ENCODE measurements at places on chromosomes 13 and 19.

DNA sequence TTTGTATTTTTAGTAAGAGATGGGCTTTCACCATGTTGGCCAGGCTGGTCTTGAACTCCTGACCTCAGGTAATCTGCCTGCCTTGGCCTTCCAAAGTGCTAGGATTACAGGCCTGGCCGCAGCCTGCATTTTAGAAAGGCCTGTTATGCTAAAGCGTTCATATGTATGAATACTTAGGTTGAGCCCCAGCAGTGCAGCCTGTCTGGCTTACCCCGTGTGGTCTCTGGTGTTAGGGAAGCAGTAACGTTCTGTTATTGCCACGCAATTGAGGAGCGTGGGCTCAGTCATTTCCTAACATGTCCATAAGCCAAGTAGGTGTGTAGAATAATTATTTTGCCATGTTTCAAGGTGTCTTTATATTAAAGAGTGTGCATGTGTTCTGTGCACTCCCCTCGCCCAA, 14.3 kb downstream of the HNRNPM start:
- no peak for DNase-seq

DNA sequence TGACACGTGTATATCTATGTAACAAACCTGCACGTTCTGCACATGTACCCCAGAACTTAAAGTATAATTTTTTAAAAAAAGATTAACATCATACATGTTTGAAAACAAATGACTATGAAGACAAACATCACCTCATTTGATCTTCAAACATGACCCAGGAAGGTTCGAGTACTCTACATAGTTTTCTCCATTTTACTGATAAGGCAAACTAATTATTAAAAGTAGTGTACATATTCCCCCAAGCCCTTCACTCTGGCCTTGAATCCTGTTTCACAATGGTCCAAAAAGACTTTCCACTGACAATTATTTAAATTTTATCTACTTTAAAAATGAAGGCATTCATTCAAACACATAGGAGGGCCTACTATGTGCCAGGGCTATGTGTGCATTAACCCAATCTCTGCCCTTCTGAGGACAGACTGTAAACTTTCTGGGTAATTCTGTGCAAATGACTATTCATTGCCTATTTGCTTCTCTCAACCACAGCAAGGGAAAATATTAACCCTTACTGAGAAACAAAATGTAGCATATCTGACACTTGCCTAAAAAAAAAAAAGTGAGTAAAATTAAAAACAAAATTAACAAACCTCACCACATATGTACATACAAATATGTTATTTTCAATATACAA, 22.1 kb downstream of the ATP7B start:
- no peak for DNase-seq

DNA sequence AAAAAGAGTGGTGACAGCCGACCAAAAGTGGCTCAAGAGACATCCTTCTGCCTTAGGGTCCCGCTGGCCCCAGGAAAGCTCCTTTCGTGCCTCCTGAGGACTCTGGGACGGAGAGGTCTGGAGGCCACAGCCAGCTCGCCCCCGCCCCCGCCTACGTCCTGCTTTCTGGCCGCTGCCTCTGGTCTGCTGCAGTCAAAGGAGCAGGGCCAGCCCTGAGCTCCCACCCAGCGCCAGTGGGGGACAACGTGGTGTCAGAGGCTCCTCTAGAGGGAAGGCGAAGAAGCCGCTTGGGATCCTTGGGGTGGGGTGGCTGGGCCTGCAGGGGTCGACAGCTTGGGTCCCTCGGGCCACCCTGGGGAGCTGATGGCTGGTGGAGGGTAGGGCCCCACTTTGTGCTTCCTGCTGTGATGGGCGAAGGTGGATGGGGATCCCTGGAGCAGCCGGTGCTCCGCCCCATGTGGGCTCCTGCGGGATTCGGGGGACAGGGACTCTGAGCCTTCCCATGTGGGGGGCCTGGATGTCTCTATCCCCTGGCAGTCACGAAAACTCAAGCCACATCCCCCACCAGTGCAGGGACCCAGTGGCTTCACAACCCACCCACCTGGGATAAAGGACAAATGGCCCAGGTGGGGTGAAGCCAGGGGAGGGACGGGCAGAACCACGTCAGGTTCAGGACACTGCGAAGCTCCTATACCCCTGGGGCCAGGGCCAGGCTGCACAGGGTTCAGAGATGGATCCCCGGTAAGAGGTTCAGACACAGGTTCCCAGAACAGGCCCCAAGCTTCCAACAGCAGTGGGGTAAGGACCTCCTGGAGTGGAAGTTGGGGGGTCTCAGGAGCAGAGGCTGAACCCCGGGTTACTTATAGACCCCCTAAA, 9.0 kb upstream of the DIRAS1 start:
- DNase-seq = no peak

DNA sequence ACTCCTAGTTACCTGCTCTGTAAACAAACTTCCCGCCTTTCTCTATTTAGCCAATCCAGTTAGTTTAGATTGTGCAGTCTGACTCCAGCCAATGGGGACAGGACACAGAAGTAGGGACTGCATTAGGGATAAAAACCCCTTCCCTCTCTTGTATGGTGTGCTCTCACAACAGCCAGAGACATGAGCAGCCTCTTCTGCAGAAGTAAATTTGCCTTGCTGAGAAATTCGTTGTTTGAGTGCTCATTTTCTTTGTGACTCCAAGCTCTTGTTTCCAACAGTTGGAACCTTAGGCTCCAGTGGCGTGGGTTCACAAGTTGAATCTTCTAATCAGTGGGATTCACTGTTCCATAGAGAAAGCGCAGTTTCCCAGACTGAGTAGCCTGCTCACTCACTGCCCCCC, 66.1 kb downstream of the ZNF93 start:
- no peak for DNase-seq

DNA sequence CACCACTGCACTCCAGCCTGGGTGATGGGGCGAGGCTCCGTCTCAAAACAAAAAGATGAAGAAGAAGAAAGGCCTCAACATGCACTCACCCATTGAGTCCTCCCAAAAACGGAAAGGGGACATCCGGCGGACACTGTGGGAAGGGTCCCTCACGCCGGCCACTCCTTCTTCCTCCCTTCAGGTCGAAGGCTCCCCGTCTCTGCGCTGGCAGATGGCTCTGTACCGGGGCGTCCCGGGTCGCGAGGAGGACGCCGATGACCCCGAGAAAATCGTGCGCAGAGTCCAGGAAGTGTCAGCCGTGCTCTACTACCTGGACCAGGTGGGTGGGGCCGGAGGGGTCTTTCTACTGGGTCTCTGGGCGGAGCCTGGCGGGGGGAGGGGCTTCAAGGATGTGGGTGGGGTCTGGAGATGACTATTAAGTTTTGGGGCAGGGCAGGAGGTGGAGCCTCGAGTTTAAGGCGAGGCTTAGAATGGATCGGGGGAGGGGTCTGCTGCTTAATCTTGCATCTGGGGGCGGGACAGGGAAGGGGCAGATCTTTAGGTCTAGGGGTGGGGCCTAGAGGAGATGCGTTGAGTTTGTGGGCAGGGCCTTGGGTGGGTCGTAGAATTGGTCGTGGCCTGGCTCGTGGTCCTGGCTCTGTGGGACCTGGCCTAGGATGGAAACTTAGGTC, 90.2 kb downstream of the MAP4K1 start:
- no peak for DNase-seq

- no peak for DNase-seq
These were observed 27.2 kb downstream of the DOCK9 start for GRCh38 chr13:98950705-98951104.

DNA sequence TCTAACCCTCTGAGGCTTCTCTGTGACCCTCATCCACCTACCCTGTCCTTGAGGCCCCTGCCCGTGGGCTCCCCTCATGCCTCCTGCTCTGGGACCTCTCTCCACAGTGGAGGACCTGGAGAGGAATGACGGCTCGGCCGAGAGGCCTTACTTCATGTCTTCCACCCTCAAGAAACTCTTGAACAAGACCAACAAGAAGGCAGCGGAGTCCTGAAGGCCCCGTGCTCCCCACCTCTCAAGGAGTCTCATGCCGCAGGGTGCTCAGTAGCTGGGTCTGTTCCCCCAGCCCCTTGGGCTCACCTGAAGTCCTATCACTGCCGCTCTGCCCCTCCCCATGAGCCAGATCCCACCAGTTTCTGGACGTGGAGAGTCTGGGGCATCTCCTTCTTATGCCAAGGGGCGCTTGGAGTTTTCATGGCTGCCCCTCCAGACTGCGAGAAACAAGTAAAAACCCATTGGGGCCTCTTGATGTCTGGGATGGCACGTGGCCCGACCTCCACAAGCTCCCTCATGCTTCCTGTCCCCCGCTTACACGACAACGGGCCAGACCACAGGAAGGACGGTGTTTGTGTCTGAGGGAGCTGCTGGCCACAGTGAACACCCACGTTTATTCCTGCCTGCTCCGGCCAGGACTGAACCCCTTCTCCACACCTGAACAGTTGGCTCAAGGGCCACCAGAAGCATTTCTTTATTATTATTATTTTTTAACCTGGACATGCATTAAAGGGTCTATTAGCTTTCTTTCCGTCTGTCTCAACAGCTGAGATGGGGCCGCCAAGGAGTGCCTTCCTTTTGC, 10.8 kb upstream of the ILF3 start:
- no peak for DNase-seq

DNA sequence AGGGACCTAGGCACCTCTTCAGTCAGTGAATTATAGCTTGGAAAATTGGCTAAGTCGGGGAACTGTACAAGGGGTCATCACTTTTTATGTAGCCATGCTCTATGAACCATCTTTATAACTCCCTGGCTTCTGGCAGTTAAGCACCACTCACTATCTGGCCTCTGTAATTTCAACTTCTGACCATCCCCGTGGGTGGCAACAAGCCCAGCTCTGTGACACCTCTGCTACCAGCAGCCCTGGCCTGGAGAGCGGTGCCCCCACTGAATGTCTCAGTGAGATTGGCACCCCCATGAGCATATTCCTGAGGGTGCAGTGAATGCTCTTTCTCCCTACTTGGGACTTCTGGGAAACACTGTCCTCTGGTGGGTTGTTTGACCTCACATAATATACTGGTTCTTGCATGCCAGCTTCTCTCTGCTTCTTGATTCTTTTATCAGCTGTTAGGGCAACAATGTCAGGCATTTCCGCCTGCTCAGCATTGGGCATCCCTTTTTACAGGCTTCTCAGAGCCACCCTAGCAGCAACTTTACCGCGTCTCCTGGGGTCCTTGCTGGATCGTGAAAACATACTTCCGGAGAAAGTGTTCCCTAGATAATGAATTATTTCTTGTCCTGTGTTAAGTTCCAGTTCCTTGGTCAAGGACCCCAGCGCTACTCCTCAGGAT, 10.4 kb downstream of the KL start:
- DNase-seq = peak; percentile 25

GRCh38 chr19:29789007-29789406, 22.8 kb upstream of the CCNE1 start:
- DNase-seq = no peak

- no peak for DNase-seq
These were observed 874.9 kb downstream of the EFNB2 start for GRCh38 chr13:105660561-105660960.

- DNase-seq = no peak
These were observed 14.8 kb upstream of the MATK start for GRCh38 chr19:3800996-3801395.

GRCh38 chr19:16024266-16025107, 51.8 kb upstream of the TPM4 start:
- no peak for DNase-seq

DNA sequence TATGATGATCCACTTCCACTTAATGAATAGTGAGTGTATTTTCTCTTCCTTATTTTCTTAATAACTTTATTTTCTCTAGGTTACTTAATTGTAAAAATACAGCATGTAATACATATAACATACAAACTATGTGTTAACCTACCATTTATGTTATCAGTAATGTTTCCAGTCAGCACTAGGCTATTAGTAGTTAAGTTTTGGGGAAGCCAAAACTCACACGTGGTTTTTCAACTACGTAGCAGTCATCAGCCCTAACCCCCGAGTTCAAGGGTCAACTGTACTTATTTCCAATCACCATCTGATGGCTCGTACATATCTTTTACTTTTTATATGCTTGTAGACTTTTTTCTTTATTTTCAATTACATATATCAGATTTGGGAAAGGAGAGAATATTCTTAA, 95.7 kb downstream of the TNFSF13B start:
- DNase-seq = no peak

DNA sequence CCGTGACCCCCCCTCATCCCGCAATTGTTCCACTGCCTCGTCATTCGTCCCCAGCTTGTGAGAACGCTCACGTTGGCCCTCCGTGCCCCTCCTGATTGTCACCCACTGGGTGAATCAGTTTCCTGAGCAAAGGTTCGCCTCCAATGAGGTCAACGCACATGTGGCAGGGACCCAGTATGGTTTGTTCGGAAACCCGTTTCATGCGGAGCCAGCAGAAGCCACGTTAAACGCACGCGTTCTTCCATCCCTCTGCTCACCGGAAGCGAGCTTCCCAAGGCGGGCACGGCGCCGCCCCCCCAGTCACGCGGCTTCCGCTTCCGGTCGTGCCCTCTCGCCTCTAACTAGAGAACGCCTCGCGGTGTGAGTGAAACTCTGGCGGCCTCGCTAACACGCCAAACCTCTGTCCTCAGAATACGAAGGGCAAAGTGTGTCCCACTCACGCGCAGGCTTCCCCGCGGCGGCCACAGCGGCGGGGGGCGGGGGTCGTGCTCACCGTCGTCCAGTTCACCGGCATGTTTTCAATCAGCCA, 18.0 kb upstream of the CFAP97D2 start:
- no peak for DNase-seq

GRCh38 chr13:110409581-110409992, 102.5 kb downstream of the COL4A2 start:
- no peak for DNase-seq

- no peak for DNase-seq
These were observed 170.1 kb downstream of the OXGR1 start for GRCh38 chr13:96824140-96824539.

DNA sequence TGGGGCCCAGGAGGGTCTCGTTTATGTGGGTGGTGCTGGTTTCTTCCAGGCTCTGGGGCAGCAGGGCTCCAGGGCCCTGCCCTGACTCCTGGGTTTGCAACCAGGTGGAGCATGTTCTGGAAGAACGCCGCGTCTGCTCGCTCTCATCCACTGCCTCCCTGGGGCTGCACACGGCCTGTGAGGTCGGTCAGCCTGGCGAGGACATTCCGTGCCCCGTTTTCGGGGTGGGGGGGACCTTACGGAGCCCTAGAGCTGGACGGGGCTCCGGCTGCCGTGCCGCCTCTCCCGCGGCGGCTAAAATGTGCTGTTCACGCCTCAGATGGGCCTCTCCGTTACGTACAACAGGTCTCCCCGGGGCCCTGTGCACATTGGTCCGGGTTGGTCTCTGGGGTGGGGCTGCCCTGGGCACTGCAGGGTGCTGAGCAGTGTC, 3.3 kb downstream of the GNA11 start:
- no peak for DNase-seq

- DNase-seq = no peak
These were observed 4.5 kb downstream of the SAE1 start for GRCh38 chr19:47135156-47135555.

GRCh38 chr19:38805180-38805579, 7.6 kb downstream of the LGALS4 start:
- no peak for DNase-seq

- no peak for DNase-seq
These were observed 9.9 kb upstream of the SERPINE3 start for GRCh38 chr13:51329606-51330005.

All from umbilical cord (tissue), 2 donors.